ENCODE measurements at places on chromosomes 2 and 18.

DNA sequence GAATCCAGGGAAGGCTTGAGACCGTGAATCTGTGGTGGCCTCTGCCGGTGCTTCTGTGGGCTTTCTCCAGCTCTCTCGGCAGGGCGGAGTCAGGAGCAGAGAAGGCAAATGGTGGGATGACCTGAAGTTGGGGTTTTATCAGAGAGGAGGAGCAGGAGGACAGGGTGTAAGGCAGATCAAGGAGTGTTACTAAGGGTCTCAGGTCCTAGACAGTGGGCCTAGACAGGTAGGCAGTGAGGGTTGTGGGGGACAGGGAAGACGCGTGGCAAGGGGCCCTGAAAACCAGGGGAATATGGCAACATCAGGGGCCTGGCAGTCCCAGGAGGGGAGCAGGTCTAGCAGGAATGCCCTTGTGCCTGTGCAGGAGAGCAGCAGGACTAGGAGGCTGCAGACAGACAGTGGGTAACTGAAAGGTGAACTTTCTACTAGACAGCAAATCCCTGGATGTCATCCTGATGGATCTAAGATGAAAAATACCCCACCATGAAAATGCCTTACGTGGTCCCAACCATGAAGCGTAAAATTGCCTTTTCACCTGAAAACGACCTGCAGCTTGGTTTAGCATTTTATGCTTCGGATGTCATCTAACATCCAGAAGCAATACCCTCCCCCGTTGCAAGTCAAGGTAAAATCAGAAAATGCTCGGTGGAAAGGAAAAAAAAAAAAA, 42.1 kb downstream of the SRSF7 start:
- DNase-seq = no peak

DNA sequence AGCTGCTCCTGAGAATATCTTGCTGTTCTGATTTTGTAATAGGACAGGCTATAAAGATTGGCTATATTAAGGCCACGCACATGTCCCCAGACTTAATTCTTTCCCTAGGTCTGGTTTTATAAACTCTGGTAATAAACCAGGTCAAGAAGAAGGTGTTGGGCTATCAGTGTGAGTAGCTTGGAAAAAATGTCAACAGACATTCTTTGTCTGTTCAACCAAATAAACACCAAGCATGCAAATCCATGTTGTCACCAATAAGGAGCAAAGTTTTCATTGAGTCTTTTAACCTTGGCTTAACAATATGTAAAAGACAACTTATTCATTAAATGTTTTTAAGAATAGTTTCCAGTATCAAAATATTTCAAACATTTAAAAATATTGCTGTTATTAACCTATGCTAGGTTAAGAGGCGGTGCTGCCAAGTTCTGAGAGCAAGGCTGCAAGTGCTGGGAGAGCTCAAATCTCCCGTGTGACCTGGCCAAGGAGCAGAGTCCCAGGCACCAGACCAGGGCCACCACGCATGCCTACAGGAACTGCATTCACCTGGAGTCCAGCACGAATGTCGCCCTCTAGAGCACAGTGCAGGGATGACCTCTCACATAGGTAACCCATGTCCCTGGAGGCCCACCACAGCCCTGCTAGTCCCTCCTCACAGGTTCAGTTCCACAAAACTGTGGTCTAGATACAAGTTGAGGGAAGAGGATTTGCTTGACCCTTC, 120.5 kb upstream of the POU3F3 start:
- peak; percentile 67 for DNase-seq

DNA sequence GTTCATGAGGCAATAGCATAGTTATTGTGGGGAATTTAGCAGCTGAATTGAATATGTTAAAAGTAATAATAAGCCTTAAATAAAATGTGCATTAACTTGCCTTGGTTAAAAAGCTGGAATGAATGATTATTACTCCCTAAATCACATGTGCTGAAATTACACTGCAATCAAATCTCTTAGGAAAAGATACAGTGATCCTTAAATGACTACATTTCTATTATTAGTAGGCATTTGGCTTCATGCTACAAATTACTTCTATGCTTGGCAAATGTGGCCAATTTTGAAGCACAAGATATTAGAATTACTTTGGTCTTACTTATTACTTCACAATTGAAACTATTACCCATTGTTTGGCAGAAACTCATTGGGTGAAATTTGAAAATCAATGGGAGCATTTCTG, 5.4 kb downstream of the RND3 start:
- DNase-seq = no peak

GRCh38 chr2:128558441-128558840, 239.8 kb upstream of the HS6ST1 start:
- DNase-seq = no peak

GRCh38 chr2:12990523-12990922, 273.8 kb downstream of the TRIB2 start:
- DNase-seq = peak; percentile 32

DNA sequence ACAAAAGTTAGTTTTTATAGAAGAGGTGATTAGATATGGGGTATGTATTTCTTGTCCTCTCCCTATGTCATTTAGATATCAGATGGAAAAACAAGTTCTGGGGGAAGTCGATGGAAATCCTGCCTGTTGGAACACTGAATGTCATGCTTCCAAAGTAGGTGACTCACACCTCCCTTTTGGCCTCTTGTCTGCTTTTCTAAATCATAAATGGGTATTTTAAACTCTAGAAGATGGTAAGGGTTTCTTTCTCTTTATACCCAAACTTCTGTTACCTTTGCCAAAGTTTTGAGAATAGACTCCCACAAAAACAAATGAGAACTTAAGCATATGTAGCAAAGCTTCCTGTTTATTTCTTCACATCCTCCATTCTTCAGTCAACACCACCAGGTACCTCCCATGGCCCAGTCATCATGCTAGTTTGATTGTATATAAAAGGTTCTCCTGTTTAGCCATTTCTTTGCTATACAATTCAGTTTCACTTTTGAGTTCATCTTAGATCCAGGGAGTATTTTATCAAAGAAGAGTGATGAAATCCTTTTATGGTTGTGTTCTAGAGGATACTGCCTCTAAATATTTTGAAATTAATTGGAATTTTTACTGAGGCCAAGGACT, 63.9 kb downstream of the PRKRA start:
- no peak for DNase-seq

- peak; percentile 11 for DNase-seq
Measured at GRCh38 chr2:219724628-219725027, 97.2 kb downstream of the SLC4A3 start.

DNA sequence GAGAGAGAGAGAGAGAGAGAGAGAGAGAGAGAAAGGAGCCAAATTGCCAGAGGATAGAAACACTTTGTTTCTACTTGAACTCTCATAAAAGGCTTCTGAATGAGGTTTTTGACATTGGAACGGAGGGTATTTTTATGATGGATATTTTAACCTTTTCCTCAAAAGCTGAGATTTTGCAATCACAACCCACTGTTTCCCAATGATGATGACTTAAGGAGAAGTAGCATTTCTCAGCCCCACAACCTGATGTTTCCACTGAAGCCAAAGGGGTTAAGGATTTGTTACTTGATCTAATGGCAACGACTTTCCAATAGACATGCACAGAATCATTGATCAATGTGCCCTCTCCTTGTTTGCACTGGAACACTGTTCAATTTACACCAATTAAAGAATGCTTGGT, 67.1 kb upstream of the POU3F3 start:
- DNase-seq = peak; percentile 3

DNA sequence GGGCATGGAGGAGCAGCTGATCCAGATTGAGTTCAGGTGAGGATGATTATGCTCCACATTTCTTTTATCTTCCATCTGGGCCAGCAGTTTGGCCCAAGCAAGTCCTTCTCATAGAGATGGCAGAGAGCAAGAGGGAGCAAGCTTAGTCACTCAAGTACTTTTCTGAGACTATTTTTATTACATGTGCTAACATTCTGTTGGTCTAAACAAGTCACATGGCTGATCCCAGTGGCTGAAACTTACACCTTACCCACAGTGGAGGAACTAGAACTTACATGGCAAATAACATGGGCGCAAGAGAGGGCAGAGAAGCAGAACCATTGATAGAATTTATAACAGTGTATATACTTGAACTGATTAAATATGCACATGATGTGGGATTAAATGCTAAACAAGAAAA, 105.7 kb downstream of the KYNU start:
- DNase-seq = no peak

DNA sequence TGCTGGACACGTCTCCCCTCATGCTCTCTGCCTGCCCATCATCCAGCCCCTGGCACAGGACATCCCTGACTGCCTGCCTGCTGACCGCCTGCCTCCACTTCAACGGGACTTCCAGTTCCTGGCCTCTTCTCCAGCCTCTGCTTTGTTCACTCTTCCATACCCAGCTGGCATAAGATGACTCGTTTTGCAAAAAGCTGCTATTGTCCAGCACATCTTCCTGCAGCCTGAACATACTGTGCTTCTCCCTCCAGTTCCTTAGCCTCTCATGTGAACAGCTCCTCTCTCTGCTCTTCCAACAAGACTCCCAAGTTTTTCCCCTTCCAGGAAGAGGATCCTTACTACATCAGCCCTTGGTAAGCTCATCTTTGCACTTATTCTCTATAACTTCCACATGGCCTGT, 62.4 kb upstream of the SKOR2 start:
- no peak for DNase-seq

- no peak for DNase-seq
Measured at GRCh38 chr2:216713691-216714336, 18.5 kb upstream of the IGFBP5 start.

DNA sequence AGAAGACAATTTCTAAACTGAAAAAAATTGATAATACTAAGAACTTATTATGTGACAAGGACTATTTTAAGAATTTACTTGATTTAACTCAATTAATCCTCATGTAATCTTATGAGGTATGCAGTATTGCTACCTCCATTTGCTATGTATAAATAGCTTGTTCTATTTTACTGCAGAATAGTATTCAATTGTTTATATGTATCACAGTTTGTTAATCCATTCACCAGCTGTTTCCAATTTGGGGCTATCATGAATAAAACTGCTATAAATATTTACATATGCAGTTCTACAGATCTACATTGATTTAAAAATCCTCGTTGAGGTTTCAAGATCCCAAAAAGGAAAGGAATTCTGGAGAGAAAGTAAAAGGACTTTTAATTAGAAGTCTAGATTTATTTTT, 54.8 kb upstream of the DOCK10 start:
- DNase-seq = no peak

DNA sequence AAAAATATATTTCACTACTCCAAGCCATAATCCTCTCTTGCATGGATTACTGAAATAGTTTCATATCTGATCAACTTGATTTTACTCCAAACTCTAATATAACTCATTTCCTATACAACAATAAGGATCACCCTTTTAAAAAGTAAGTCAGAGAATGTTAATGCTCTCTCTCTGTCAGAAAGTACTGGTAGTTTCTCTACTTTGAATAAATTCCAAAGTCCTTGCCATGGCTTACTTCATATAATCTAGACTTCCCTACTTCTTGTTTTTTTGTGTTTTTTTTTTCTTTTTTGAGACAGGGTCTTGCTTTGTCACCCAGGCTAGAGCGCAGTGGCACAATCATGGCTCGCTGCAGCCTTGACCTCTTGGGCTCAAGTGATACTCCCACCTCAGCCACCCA, 36.2 kb downstream of the MAP3K2 start:
- no peak for DNase-seq

GRCh38 chr18:10353791-10354190, 100.6 kb upstream of the APCDD1 start:
- DNase-seq = no peak

- DNase-seq = no peak
Measured at GRCh38 chr2:402721-403120, 114.8 kb upstream of the ALKAL2 start.

DNA sequence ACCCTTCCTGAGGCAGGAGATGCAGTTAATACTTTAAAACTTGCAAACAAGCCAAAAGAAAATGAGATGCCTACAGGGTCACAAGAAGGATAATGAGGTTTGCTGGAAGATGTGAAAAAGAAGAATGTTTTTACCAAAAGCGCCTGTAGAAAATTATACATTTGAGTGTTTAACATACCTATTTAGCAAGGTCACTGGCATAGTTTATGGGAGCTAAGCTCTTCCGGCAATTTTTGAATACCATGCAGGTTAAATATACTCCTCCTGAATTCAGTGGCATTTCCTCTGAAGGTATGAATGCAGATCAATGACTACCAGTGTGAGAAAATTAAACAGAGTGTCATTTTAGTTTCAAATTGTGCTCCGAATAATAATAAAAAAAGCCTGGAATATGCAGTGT, 21.2 kb upstream of the MAP3K20 start:
- no peak for DNase-seq

- DNase-seq = no peak
Measured at GRCh38 chr2:97845133-97845532, 131.8 kb downstream of the ZAP70 start.

DNA sequence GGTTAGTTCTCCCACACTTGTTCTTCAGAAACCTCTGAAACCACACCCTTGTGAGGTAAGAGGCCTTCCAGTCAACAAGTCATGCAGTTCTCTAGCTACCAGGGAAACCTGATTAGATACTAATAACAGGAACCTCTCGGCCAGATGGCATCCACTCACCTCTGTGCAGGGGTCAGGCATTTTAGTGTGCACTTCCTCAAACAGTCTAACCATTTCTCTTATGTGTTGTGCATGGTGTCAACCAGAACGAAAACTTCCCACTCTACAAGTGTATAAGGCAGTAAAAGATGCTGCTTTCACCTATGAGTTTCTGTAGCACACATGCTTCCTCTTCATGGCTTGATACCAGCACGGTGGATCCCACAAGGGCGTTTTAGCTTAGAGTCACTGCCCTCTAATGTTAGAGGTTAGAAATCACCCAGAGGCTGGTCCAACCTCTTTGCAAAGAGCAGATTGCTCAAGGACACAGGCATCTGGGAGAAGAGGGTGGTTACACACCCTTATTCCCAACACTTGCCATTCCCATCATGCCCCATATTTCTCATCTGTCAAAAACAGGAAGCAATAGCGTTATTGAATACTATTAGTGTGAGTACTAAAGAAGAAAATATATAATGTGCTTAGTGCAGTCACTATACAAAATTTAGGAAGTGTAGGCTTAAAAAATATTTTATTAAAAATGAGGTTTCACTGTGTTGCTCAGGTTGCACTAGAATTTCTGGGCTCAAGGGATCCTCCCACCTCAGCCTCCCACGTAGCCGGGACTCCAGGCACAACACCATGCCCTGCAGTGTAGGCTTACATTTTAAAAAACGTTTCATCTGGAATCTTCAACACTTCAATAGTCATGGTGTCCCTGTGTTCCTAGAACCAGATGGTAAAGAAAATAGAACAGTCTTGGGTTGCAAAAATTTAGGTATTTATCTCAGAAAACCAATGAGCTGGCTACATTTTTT, 34.5 kb upstream of the RAB31 start:
- peak; percentile 86 for DNase-seq

- DNase-seq = no peak
Measured at GRCh38 chr18:39825485-39826150, 2129.4 kb upstream of the PIK3C3 start.

- DNase-seq = no peak
Measured at GRCh38 chr18:9348766-9349165, 14.2 kb downstream of the TWSG1 start.

DNA sequence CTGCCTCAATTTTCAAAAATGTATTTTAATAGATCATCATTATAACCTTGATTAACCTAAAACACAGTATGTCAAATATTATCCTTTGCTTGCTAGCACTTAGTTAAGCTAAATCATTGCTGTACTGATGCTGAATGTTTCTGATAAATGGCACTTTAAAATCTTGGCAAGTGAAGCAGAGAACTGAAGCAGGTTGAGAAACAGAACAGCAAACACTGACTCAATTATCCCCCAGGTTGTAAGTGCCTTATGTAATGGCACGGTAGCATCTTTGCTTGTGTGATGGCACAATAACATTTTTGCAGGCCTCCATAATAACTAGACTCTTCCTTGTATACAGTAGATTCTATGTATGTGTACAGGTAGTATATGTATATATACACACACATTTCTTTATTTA, 33.8 kb downstream of the ARHGAP15 start:
- no peak for DNase-seq
